Activated T-cell treated with anti-CD3 and anti-CD28 coated beads for 24 hours (primary cell): ENCODE measurements at places on chromosomes 16 and 17.

DNA sequence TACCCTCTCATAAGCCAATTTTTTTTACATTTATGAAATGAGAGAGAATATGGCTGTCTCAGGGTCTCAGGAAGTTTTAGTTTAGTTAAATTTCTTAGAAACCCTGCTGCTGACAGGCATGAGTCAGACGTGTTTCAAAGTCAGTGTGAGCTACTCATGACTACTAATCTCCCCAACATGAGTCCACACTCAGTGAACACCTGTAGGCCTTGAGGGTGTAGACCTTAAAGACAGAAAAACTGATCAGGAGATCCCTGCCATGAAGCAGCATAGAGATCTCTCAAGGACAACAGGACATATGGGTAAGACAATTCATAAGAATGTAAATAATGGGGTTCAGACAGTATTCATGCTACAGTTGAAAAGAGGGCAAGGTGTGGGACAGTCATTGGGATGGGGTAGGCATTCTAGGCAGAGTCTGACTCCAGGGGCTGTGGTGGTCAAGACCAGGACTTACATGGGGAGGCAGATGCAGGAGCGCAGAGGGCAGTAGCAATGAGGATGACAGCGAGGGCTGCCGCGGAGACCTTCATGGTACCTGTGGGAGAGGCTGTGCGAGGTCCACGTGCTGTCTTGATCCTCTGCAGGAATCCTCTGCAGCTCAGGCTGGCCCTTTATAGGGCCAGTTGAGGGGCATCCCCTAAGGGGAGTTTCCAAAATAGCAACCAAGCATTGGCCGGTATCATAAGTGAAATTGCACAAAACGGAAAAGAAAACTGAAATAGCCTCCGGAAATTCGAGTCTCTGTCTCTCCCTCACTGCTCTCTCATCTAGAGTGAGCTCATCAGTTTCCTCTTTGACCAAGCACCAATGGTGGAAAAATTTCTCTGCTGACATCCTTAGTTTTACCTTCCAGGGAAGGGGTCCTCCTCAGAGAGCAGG is at the start of gene CCL5:
Gene CCL5 (minus strand): TSS at position 588 of the 882 bp plus-strand sequence.
- no peak for DNase-seq

GRCh38 chr16:89166696-89167424 is 4.7 kb upstream of the CDH15 start:
- DNase-seq, result no peak

- no peak for DNase-seq
Observed at GRCh38 chr16:11029948-11030347, 85.6 kb downstream of the CLEC16A start.

DNA sequence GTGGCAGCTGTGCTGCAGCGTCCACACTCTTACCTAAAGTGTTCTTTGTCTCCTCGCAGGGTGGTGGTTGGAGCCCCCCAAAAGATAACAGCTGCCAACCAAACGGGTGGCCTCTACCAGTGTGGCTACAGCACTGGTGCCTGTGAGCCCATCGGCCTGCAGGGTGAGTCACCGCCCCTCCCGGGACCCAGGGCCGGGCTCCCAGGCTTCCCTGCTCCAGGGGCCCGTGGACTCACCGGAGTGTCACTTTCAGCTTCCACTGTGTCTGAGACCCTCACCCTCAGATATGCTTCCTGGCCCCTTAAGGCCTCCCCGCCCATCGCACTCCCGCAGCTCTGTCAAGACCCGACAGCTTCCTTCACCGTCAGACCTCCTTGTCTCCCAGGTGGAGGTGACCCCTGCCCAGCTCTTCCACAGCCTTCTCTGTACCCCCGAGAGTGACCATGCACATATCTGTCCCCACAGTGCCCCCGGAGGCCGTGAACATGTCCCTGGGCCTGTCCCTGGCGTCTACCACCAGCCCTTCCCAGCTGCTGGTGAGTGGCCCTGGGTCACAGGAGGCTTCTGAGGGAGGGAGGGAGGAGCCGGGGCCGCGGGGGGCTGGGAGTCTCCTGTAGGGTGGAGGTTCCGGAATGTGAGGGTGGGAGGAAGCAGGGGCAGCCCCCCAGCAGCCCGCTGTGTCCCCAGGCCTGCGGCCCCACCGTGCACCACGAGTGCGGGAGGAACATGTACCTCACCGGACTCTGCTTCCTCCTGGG is 1.8 kb downstream of the ITGAX start:
- DNase-seq, result no peak

- no peak for DNase-seq
Observed at GRCh38 chr17:76716146-76716838, 5.5 kb upstream of the MXRA7 start.

DNA sequence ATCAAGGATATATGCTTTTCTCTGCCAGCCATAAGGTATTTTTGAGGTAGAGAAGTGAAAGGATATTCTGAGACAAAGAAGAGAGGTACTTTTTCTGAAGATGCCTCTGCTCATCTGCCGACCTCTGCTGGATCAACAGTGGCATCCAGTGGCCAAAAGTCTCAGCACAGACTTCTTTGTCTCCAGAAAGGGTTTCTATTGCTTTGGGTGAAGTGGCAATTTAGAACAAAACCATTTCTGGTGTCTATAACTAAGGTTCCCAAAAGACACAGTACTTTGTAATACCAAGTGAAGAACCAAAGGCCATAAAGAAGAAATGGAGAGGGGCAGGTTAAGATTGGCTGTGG is 155.2 kb upstream of the C17orf78 start:
- no peak for DNase-seq

DNA sequence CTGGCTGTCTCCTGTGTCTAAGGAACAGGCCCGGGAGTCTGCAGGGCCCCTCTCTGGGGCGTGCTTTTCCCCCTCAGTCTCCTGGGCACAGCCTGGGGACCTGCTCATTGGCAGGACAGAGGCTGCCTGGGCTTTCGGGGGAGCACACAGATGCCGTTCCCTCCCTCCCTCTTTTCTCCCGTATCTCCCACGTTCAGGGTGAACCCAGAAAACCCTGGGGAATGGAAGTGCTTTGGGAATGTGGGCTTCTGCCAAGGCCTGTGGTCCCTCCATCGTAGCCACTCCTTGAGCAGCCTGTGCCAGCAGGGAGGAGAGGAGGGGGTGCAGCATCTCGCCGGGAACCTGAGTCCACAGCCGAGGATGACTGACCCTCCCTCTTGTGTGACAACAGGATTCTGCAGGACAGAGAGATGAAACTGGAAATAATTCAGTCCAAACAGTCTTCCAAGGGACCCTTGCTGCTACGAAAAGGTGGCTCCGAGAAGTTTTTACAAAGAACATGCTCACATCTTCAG is 52.0 kb downstream of the RNF213 start:
- no peak for DNase-seq

- DNase-seq, result no peak
Observed at GRCh38 chr17:5840811-5841446, 229.2 kb upstream of the WSCD1 start.

- no peak for DNase-seq
Observed at GRCh38 chr16:86466696-86467406, 43.5 kb upstream of the FOXF1 start.

DNA sequence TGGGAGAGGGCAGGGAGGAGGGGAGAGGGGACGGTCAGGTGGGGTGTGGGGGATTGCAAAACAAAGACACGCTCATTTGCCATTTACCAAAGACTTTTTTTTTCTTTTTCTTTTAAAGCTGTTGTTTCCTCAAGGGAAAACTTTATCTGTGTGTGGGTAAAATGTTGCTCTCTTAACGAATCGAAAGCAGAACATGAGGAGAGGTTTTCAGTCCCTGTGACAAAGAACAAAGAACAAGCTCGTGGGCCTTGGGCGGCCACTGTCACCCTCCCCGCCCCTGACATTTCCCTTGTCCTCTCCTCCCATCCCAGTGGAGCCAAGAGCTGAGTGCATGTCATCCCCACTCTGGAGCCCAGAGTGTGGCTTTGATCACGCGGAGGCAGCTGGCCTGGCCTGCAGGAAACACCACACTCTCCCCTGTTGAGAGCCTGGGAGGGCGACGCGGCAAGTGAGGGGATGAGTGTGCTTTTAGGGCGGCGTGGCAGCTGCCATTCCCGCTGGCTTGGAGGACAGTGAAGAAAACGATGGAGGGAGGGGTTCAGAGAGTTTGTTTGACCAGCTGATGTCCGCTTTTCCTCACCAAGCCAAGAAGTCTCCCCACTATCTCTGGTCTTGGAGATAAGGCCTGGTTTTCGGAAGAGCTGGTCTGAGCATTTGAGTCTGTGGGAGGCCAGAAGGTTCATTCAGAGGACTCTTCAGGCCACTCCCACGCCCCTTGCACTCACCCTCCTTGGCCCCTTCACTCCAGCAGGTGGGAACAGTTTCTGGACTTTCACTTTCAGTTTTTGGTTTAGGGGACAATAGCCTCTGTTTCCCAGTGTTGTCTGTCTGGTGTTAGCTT is 11.4 kb downstream of the CCR7 start:
- DNase-seq, result no peak

DNA sequence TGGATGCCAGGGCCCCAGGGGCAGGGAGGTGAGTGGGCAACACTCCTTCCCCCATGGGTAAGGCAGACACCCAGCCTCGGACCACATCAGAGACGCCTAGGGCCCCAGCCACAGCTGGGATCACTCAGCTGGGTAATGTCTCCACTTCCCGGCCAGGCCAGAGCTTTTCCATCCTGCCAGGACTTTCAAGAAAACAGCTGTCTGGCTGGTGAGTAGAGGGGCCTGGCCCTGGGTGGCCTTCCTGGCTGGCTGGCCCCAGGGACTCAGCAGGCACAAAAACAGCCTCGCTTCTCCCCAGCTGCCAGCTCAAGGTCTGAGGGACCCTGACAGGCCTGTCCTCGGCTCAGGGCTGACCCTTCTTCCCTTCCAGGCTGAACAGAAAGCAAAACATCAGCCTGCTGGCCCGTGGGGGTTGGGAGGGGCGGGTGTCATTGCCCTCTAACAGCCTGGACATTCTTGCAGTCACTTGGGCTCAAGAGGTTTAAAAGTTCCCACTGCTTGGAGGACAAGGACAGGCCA is 45.3 kb upstream of the JPH3 start:
- no peak for DNase-seq

DNA sequence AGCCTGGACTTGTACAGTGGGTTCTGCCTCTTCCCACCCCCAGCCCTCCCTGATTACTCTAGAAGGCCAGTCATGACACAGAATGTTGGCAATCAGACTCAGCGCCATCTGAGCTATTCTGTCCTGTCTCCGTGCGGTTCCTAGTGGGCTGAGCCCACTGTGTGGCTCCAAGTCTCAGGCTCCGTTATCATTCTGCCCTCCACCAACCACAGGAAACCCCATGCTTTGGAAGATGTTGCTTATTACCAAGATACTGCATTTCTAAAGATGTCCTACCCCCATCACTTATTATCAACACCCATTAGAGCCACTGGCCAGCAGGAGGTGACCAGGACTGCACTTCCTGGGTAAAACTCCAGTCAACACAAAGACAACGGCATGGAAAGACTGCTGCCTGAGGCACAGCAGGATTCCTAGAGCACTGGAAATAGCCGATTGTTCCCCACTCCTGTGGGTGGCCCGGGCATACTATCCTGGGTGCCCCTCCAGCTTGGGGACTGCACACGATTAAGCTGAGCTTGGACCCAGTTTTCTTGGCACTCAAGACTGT is 133.6 kb downstream of the AATF start:
- no peak for DNase-seq
